ENCODE measurements at places on chromosomes 11 and 22.

GRCh38 chr11:106480581-106481190 is 403.2 kb downstream of the AASDHPPT start:
- no peak for DNase-seq

- DNase-seq = no peak
Measured at GRCh38 chr22:39431821-39432251, 25.0 kb upstream of the MGAT3 start.

DNA sequence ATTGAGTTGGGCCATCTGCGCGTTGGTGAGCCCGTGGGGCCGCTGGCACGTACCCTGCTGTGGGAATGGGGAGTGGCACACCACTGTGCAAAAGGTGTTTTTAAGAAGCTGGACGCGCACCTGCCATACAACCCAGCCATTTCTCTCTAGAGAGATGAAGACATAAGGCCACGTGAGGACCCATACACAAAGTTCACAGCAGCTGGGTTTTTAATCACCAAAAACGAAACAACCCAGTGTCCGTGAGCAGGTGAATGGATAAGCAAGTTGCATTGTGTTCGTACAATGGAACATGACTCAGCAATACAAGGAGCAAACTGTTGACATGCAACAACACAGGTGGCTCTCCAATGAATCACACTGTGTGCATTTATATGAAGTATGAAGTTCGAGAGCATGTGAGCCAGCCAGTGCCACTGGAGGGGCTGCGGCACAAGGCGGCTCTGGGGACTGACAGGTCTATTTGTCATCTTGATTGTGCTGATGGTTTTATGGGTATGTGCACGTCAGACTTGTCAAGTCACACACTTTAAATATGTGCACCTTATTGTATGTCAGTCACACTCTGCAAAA is 30.6 kb upstream of the PANX2 start:
- no peak for DNase-seq

DNA sequence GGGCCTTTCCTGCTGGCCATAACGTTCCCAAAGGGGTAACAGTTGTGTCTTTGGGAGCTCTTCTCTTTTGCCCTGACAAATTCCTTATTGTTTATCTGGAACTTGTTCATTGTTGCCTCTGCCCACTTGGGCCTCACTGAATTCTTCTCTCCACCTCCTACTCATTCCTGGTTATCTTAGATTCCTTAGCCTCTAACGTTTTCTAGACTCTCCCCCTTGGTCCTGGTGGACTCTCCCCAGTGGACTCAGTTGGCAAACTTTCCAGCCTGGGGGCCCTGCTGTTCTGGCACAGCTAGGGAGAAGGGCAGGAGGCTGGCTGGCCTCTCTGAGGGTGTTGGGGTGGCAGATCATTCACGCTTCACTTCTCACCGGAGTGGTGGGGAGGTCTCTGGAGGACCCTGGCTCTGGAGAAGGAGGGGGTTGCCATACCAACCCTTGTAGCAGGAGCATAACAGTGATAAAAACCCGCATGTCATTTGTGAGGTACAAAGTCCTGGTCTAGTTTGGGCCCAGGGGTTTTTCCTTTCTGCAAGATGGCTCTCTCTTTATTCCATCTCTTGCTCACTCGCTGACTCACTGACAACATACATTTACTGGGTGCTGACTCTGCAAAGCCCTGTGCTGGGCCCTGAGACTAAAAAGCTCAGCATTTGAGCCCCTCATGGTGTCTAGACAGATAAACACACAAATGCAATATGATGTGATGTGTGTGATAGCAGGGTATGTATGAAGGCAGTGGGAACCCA is 39.7 kb downstream of the YWHAH start:
- no peak for DNase-seq

GRCh38 chr11:86749821-86750401 is 50.4 kb upstream of the PRSS23 start:
- no peak for DNase-seq

- no peak for DNase-seq
Measured at GRCh38 chr11:16093889-16094653, 262.3 kb downstream of the SOX6 start.

DNA sequence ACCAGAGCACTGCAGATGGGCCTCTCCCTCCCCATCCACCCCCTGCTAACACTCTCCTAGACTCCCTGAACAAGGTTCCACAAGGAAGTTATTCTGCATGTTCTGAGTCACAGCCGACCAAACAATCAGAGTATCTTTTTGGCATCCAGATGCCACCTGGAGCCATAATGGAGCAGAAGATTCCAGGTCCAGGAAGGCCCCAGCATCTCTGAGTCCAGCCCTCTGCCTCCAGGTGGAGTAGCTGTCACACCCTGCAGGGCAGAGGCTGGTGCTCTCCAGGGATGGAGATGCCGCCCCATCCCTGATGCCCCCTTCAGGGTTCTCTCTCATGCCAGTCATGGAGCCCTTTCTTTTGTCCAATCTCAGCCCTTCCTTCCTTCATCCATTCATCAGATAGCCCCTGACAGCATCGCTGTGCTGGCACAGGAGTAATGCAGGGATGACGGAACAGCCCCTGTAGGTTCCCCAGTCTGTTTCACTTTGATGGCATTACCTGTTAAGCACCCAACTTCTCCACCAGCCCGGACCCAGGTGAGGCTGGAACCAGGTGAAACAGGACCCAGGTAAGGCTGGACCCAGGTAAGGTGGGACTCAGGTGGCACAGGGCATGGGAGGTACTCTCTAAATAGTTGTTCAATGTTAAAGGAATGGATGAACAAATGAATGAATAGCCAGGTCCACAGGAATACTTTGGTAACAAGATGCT is 20.1 kb upstream of the TSKU start:
- no peak for DNase-seq

- no peak for DNase-seq
Measured at GRCh38 chr22:45976254-45977002, 534 bp downstream of the WNT7B start.

DNA sequence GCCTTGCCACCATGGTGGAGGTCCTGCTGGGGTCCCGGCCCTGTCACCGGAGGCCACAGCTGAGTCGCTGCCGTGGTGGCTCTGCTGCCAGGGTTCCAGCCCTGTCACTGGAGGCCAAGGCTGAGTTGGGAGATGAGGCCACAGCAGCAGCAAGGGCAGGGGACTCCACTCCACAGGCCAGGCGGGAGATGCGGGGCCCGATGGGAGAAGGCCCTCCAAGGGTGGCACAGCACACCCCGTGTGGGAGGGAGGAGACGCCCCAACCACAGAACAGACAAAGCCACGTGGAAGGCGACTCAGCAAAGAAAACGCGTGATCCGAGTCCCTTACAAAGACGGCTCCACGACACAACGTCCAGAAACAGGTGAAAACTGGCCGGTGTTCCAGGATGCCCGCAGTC is 159.3 kb downstream of the BRD1 start:
- DNase-seq = no peak

- no peak for DNase-seq
Measured at GRCh38 chr11:4647766-4648165, 4.0 kb downstream of the OR51E1 start.

GRCh38 chr22:37827056-37827455 is 3.9 kb downstream of the GALR3 start:
- DNase-seq = peak; percentile 15

- DNase-seq = no peak
Measured at GRCh38 chr22:19164425-19164824, 14.1 kb downstream of the SLC25A1 start.

DNA sequence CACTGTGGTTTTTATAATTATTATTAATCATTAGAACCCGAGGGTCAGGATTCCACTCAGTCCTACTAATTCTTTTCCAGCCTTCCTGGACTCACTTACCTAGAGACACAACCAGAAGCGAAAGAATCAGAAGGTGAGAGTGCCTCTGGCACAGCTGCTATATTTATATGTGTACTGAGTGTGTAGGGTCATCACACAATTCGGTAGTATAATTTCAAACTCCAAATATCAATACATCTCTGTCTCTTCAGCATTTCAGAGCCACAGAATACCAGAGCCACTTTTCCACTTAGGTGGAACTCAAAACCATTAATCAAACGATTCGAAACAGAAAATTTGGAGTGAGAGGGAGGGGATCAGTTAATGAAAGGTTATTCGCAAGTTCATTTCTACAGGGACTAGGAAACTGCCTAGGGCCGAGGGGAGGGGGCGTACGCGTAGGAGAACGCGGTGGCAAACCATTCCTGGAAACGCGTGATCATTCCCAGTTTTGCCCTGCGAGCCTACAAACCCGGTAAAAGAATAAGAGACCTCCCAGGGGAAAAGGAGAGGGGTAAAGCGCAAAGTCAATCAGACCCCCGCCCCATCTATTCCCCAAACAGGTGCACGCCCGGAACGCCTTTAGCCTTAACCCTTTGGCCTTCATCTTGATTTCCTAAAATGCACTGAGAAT is 5.4 kb downstream of the BSX start:
- no peak for DNase-seq

- DNase-seq = no peak
Measured at GRCh38 chr22:44689173-44689572, 12.8 kb upstream of the PRR5 start.

- no peak for DNase-seq
Measured at GRCh38 chr22:48566741-48567140, 1260.9 kb downstream of the BRD1 start.

DNA sequence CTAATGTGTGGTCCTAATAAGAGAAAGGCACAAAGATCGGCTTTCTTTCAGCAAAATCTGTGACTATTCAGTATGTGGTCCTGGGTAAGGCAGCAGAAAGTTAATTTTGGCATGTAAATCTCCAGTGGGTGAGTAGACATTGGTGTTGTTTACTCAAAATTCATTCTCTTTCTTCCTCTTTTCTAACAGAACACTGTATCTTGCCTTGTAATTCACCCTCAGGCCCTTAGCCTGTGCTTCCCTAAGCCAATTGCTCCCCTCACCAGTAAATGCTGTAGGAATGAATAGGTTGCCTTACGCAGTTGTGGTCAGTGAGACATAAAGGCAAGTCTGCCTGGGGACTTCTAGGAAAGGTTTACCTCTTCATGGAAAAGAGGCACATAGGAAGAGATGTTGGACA is 49.9 kb upstream of the PDE3B start:
- no peak for DNase-seq

GRCh38 chr22:30969532-30970355 is 679 bp downstream of the TUG1 start:
- DNase-seq = no peak

DNA sequence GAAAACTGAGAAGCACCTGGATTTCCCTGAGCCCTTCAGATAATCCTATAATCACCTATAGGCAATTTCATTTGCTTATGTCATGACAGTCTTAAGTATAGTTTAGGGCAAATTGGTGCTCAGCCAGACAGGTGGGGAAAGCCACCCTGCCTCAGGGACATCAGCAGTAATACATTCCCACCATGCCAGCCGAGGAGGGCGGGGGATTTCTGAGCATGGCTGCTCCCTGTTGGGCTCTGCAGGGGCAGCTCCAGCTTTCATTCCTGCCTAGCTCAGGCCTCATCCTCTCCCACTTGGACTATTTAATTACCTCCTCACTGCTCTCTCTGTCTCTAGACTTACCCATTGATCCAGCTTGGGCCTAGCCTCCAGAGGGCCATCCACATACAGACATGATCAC is 9.0 kb upstream of the DRD2 start:
- no peak for DNase-seq

- no peak for DNase-seq
Measured at GRCh38 chr11:35085531-35086165, 53.3 kb upstream of the CD44 start.

GRCh38 chr11:80815752-80816453 is 1375.1 kb upstream of the TENM4 start:
- no peak for DNase-seq

GRCh38 chr22:28934026-28934425 is 50.7 kb downstream of the ZNRF3 start:
- no peak for DNase-seq
